ENCODE measurements at places on chromosomes 13 and 19. TPM values are rescaled to one million over a fixed set of nuclear protein-coding genes. Genes with fewer than 3 reads are reported as not detected.

Gene C19orf33
- total RNA-seq: not detected

Gene PSG3
- not detected for total RNA-seq

Gene LGALS14
- not detected for total RNA-seq

- H3K4me1 ChIP-seq: peaks cover 4% of the 10 kb centered on the region
- H3K27ac ChIP-seq: no peak overlapping the region
- peaks cover 2% of the 10 kb centered on the region for H3K27me3 ChIP-seq
- H3K36me3 ChIP-seq: no peaks in the 10 kb centered on the region
- no peak overlapping the region for H3K4me3 ChIP-seq
- no peak for DNase-seq
Measured at GRCh38 chr19:7214324-7215089, 79.7 kb downstream of the INSR start.

DNA sequence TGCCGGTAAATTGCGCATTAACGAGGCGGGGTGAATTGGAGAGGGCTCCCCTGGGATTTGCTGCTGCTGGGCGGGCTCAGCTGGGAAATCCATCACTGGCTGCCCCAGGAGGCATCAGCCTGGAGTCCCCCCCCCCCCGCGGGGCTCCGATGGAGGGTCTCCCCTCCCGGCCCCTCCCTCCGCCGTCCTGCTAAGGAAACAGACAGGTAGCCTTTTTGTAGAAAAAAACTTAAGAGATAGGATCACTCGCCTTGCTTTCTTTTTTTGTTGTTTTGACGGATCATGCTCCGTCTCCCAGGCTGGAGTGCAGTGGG is 6.8 kb downstream of the TLE6 start:
- H3K4me3 ChIP-seq: no peak overlapping the region
- no peaks in the 10 kb centered on the region for H3K36me3 ChIP-seq
- H3K4me1 ChIP-seq: no peaks in the 10 kb centered on the region

GRCh38 chr13:41631296-41631965 is 174.1 kb downstream of the RGCC start:
- H3K4me1 ChIP-seq: no peaks in the 10 kb centered on the region
- H3K27me3 ChIP-seq: no peaks in the 10 kb centered on the region
- no peak for DNase-seq
- no peak overlapping the region for H3K4me3 ChIP-seq
- no peak overlapping the region for H3K27ac ChIP-seq
- H3K36me3 ChIP-seq: no peaks in the 10 kb centered on the region

GRCh38 chr19:37583340-37583739 is 11.3 kb downstream of the ZNF571 start:
- peaks cover 14% of the 10 kb centered on the region for H3K36me3 ChIP-seq
- DNase-seq: no peak
- H3K4me1 ChIP-seq: no peaks in the 10 kb centered on the region
- no peaks in the 10 kb centered on the region for H3K27me3 ChIP-seq

Measured in activated CD4-positive, alpha-beta T cell treated with anti-CD3 and anti-CD28 coated beads, Interleukin-2, amount 10 ng/mL, durations not matched to agents 24 days and 14 days (primary cell).